ENCODE measurements at places on chromosomes 11 and 22.

DNA sequence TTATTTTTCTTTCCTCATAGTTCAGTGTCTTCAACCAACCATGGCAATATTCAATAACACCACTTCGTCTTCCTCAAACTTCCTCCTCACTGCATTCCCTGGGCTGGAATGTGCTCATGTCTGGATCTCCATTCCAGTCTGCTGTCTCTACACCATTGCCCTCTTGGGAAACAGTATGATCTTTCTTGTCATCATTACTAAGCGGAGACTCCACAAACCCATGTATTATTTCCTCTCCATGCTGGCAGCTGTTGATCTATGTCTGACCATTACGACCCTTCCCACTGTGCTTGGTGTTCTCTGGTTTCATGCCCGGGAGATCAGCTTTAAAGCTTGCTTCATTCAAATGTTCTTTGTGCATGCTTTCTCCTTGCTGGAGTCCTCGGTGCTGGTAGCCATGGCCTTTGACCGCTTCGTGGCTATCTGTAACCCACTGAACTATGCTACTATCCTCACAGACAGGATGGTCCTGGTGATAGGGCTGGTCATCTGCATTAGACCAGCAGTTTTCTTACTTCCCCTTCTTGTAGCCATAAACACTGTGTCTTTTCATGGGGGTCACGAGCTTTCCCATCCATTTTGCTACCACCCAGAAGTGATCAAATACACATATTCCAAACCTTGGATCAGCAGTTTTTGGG lies at the start of gene OR51T1:
Gene OR51T1 (plus strand): TSS at position 41 of the 641 bp plus-strand sequence. CDS start 0 bp downstream, at position 41.
- no peaks in the 10 kb centered on the region for H3K4me1 ChIP-seq
- H3K27ac ChIP-seq = no peak within 1 kb of the TSS
- no peaks in the 10 kb centered on the region for H3K27me3 ChIP-seq
- DNase-seq = no peak
- no peaks in the 10 kb centered on the region for H3K36me3 ChIP-seq

- no peaks in the 10 kb centered on the region for H3K4me1 ChIP-seq
- H3K4me3 ChIP-seq = no peak overlapping the region
- peaks cover 2% of the 10 kb centered on the region for H3K27me3 ChIP-seq
- no peaks in the 10 kb centered on the region for H3K36me3 ChIP-seq
Observed at GRCh38 chr11:122276221-122276620, 160.2 kb upstream of the BLID start.

DNA sequence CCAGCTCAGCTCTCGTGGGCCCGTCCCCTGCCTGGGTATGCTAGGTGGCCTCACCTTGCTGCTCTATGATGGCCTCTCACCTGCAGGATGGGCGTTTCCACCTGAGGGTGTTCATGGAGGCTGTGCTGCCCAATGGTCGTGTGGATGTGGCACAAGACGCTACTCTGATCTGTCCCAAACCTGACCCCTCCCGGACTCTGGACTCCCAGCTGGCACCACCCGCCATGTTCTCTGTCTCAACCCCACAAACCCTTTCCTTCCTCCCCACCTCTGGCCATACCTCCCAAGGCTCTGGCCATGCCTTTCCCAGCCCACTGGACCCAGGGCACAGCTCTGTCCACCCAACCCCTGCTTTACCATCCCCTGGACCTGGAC lies 2.1 kb downstream of the ZP1 start:
- peaks cover 3% of the 10 kb centered on the region for H3K27me3 ChIP-seq
- no peaks in the 10 kb centered on the region for H3K36me3 ChIP-seq
- no peak overlapping the region for H3K4me3 ChIP-seq

DNA sequence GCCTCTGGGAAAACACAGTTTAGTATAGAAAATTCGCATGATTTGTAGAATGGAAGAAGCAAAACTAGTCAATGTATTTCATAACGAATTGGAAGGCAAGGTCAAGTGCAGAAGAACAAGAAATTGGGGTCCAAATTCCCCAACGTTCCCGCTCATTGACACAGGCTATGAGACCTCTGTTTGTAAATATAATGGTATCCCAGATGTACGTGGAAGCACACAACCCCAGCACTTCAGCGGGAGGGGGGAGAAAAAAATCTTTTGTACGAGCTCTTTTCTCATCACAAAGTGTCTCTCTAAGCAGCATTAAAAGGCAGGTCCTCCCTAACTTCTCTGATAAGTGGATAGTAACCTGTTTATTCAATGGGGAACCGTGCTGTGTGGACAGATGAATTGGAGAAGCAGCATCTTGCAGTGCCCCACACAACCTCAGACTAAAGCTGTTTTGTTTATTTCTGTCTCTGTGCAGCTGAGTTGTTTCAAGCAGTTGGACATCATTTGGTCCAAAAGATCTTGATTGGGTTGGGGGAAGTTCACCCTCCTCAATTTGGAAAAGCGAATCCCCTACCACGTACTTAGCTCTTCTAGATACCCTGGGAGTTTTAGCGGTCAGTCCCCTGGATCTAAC lies 1.1 kb upstream of the GAB2 start:
- H3K4me3 ChIP-seq = peak overlapping the region; percentile 76
- no peak overlapping the region for H3K27ac ChIP-seq
- peaks cover 32% of the 10 kb centered on the region for H3K4me1 ChIP-seq

DNA sequence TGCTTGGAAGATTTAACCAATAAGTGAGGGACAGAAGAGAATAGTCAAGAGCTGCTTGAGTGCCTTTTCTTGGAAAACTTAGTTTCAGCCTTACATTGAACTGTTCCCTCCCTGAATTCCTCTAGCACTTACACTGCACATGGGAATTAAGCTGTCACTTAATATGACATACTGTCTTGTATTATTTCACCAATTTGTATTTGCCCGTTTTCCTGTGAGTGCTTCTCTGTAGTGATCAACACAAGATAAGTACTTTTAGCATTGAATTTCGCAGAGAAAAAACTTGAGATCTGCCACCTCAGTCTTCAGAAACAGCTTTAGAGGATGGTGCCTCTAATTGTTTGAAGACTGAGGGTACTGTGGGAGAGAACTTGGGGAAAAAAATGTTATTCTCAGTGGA lies 3.7 kb downstream of the SPCS2 start:
- no peak overlapping the region for H3K27ac ChIP-seq
- DNase-seq = no peak
- H3K27me3 ChIP-seq = no peaks in the 10 kb centered on the region
- no peak overlapping the region for H3K4me3 ChIP-seq
- H3K36me3 ChIP-seq = peaks cover 82% of the 10 kb centered on the region
- peaks cover 70% of the 10 kb centered on the region for H3K4me1 ChIP-seq

GRCh38 chr11:81644239-81644840 lies 1089.3 kb downstream of the FAM181B start:
- DNase-seq = no peak
- H3K27ac ChIP-seq = no peak overlapping the region
- H3K36me3 ChIP-seq = no peaks in the 10 kb centered on the region

DNA sequence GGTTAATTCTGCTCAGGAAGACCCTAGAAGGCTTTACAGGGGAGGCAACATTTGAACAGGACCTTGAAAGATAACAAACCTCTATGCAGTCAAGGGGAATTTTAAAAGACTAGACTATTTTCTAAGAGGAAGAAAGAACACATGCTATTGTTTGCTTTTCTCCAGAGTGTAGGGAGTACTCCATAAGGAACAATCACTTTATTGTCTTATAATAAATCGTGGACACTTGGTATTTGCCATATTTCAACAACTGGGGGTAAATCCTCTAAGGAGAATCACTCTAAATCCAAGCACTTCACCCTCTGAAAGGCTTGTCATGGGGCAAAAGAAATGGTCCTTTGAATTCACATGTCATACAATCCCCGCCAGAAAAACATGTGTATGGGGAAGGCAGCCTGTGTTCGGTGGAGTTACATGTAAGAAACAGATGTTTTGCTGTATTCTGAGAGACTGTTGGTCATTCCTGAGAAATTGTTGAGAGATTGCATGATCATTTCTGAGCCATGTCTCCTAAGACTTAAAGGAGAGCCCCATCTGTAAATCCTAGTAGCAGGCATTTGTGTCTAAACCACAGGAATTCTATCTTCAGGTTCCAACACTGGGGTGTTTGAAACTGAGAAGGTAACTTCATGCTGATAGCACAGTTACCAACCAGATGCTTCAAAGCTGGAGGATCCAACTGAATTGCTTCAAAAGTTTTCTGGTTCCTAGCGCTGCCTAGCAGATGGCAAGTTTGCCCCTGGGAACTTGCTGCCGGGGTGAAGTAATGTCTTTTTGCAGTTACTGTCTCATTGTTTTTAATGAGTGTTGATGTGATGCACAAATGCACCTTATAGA lies 66.8 kb downstream of the FZD4 start:
- no peak overlapping the region for H3K27ac ChIP-seq
- H3K4me1 ChIP-seq = no peaks in the 10 kb centered on the region
- peaks cover 24% of the 10 kb centered on the region for H3K27me3 ChIP-seq

DNA sequence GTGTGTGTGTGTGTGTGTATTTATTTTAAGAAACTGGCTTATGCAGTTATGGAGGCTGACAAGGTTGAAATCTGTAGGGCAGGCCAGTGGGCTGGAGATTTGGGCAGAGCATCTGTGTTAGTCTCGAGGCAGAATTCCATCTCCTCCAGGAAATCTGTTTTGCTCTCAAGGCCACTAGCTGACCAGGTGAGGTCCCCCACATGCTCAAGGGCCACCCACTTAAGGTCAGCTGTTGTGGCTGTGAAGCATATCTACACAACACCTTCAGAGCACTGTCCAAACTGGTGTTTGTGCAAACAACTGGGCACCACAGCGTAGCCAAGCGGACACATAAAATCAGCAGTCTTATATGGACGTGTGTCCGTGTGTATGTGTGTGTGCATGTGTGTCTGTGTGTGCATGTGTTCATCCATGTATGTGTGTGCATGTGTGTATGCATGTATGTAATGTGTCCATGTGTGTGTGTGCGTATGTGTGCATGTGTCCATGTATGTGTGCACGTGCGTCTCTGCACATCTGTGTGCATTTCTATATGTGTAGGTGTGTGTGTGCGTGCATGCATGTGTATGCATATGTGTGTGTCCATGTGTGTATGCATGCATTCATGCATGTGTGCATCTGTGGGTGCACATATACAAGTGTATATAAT lies 400.9 kb downstream of the BRD1 start:
- no peaks in the 10 kb centered on the region for H3K4me1 ChIP-seq
- peaks cover 2% of the 10 kb centered on the region for H3K27me3 ChIP-seq
- no peaks in the 10 kb centered on the region for H3K36me3 ChIP-seq
- no peak overlapping the region for H3K27ac ChIP-seq

- H3K4me3 ChIP-seq = no peak overlapping the region
- H3K4me1 ChIP-seq = no peaks in the 10 kb centered on the region
- no peak overlapping the region for H3K27ac ChIP-seq
- peaks cover 44% of the 10 kb centered on the region for H3K27me3 ChIP-seq
Observed at GRCh38 chr11:125393331-125393730, 102.7 kb downstream of the FEZ1 start.

DNA sequence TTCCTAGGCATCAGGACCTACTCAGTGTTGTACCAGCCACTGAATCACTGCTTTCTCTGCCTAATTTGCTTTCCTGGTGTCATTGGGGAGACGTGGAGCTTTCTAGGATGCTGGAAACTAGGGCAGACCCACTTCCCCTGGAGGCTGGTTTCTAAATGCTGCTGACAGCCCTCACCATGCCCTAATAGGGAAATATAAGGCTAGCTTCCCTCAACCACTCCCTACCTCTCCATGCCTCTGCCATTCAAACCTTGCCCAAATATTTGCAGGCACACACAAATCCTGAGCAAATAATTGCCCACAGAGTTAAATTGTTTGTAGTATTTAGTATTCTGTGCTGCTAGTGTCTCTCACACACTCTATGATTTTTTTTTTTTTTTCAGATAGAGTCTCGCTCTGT lies 310.2 kb downstream of the DDX10 start:
- H3K4me1 ChIP-seq = no peaks in the 10 kb centered on the region
- no peak overlapping the region for H3K27ac ChIP-seq
- no peak overlapping the region for H3K4me3 ChIP-seq
- peaks cover 3% of the 10 kb centered on the region for H3K27me3 ChIP-seq

DNA sequence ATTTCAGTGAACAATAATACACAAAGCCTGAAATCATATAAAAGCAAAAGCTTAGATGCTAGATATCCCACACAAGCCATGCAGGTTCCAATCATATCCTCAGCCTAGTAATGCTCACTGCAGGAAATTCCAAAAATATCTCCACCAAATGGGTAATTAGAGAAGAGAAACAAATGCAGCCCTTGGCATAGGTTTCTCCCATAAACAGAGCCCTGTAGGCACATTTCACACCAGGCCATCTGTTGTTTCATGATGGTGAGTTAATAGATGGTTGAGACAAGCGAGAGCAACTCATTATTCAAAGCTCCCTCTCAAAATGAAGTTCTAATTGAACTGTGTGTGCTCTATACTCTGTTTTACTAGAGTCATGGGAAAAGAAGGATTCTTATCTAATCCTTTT lies 154.6 kb upstream of the TRPC6 start:
- H3K27me3 ChIP-seq = no peaks in the 10 kb centered on the region
- DNase-seq = no peak
- H3K27ac ChIP-seq = no peak overlapping the region
- no peaks in the 10 kb centered on the region for H3K4me1 ChIP-seq
- H3K36me3 ChIP-seq = no peaks in the 10 kb centered on the region
- no peak overlapping the region for H3K4me3 ChIP-seq

DNA sequence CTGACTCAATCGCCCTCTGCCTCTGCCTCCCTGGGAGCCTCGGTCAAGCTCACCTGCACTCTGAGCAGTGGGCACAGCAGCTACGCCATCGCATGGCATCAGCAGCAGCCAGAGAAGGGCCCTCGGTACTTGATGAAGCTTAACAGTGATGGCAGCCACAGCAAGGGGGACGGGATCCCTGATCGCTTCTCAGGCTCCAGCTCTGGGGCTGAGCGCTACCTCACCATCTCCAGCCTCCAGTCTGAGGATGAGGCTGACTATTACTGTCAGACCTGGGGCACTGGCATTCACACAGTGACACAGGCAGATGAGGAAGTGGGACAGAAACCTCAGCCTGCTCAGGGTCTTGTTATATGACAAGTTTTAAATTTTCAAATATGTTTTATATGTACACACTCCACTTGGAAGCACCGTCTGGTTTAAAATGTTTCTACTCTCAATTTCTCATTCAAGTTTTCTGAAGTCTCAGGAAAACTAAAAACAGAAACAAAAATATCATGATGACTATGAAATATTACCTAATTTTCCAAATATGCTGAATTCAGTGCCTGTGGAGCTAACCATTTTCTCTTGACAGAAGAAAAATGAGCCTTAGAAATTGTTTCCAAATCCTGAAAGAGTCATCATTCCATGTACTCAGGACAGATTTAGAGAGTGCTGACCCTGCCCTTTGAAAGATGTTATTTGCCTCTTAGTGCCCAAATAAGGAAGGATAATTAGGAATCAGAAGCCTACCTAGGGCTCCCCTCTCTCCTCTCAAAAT lies 48.8 kb upstream of the TOP3B start:
- no peaks in the 10 kb centered on the region for H3K36me3 ChIP-seq
- H3K27ac ChIP-seq = no peak overlapping the region
- H3K4me1 ChIP-seq = no peaks in the 10 kb centered on the region
- DNase-seq = no peak
- H3K27me3 ChIP-seq = peaks cover 6% of the 10 kb centered on the region

- no peaks in the 10 kb centered on the region for H3K36me3 ChIP-seq
- no peak overlapping the region for H3K4me3 ChIP-seq
- no peaks in the 10 kb centered on the region for H3K4me1 ChIP-seq
- H3K27me3 ChIP-seq = peaks cover 2% of the 10 kb centered on the region
Observed at GRCh38 chr11:27902981-27903624, 202.8 kb upstream of the BDNF start.

DNA sequence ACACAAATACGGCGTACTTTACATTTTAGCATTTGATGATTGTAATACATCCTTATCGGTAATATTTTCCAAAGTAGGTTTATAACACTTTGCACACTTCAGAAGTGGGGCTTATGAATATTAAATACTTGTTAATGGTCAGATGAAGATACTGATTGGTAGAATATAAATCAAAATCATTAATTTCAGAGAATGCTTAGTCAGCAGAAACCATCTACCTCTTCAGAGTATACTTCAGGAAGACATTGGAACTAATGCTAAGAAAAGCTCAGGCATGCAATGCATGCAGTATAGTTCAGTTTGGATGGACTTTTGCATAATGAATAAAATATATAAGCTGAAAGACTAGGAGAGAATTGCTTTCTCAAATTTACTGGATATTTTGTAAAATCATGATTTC lies 19.7 kb upstream of the TECTA start:
- DNase-seq = no peak
- no peak overlapping the region for H3K4me3 ChIP-seq
- H3K4me1 ChIP-seq = peaks cover 13% of the 10 kb centered on the region
- H3K36me3 ChIP-seq = peaks cover 15% of the 10 kb centered on the region

Measured in activated T-cell treated with anti-CD3 and anti-CD28 coated beads, Interleukin-2, amount 50 U/mL, for 24 hours (primary cell).